ENCODE measurements at places on chromosomes 3 and 15.

GRCh38 chr3:178137831-178138230, 398.4 kb upstream of the KCNMB2 start:
- no peak for DNase-seq

DNA sequence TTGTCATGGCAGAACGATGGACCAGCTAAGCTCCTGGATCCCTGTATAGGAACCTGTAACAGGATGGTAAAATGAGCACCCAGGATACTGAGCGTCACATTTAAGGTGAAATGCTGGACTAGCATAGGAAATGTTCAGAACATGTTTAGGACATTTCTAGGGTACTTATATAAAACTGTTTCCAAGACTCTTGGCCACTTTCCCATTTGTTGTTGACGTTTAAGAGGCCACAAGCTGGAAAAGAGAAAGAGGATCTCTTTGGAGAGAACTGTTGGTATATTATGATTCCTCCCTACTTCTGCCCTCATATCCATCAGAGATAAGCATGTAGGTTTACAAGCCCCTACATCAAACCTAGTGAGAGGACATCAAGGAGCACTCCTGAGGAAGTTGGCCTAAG, 57.5 kb downstream of the SCN11A start:
- DNase-seq = no peak

GRCh38 chr3:176855901-176856486, 341.3 kb downstream of the TBL1XR1 start:
- no peak for DNase-seq

DNA sequence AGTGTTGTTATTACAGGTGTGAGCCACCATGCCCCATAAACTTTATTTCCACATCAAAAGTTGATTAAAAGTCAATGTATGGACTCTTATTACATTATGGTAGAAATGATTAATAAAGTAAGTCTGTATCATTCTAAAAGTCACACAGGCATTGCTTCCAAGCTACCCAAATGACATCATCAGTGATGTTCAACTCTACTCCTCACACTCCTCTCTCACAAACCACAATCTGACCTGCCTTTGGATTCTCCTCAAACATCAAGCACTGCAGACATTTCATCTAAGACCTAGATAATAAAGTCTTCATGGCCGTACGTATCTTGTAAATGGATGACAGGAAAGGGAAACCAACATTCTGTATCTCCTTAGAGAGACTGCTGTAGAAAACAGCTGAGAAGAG, 68.0 kb downstream of the SMARCC1 start:
- DNase-seq = no peak

DNA sequence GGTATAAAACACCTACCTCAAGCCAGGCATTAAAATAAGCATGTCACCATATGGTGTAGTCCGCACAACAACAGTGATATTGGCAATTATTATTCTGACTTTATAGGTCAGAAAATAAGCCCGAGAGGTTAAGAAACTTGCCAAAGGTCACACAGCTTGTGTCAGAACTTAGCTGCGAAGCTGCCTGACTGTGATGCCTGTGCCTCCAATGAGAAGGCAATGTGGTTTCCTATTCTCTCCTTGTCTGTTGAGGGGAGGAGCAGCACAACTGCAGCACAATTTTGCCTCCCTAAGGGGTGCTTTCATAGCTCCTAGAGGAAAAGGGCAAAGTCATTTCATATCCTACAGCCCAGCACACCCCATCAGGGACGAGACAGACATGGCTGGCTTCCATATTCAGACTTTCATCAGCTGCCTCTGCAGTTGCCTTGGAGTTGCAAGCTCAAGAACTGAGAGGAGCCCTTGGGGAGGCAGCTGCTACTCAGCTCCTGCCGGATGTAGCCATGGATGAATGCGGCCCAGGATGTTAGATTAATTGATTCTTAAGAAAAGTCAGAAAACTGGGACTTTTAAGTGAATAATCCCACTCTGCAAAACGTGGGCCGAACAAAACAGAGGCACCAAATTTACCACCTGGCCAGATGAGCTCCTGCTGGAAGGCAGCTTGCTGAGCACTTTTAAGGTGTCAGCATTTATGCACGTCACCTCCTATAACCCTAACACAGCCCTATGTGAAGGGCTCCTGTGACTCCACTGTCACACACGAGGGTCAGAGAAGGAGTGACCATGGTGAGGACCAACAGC, 38.5 kb downstream of the MYO5C start:
- no peak for DNase-seq

GRCh38 chr3:40186508-40186907, 123.0 kb upstream of the EIF1B start:
- no peak for DNase-seq

DNA sequence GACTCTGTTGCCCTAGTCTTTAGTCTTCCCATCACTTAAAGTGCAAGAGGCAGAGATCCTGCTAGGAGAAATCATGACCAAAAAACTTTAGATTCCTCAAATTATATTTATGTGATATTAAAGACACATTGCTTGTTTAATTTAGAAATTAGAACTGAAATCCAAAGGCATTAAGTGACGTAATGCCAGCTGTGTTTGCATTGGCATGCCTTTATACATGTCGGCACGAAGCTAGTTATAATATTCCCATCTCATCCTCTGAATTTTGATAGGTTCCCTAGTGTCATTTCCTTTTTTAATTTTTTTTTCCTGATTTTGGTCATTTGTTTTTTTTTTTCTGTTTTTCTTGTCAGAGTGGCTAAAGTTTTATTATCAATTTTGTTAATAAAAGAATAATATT, 203.5 kb upstream of the ZBTB20 start:
- no peak for DNase-seq

DNA sequence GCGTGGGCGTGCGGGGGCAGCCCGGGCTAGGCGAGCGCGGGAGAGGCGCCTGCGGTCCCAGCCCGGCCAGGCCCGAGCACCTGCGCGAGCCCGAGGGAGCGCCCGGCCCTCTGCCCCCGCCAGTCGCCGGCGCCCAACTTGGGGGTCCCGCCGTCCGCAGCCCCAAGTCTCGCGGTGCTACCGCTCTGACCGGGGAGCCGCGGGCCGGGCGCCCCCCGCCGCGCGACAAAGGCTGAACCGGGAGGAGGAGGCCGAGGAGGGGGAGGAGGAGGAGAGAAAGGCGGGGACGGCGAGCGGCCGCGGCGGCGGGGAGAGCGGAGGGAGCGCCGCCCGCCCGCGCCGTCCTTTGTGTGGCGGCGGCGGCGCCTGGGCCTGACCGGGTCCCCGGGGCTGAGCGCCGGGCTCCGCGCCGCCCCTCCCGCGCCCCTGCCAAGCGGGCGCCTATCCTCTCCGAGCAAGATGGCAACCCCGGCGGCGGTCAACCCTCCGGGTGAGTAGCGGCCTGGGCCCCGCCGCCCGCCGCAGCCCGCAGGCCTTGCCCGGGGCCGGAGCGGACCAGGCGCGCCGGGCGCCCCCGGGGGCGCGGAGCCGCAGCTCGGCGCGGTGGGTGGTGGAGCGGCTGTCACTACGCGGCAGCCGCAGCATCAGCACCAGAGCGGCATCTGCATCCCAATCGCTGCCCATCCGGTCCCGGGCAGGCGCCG, at the start of gene ARNT2:
TSS of gene ARNT2 (plus strand) at position 326 of the 704 bp plus-strand sequence. CDS start at position 460, 134 bp downstream.
- DNase-seq = peak; percentile 72

DNA sequence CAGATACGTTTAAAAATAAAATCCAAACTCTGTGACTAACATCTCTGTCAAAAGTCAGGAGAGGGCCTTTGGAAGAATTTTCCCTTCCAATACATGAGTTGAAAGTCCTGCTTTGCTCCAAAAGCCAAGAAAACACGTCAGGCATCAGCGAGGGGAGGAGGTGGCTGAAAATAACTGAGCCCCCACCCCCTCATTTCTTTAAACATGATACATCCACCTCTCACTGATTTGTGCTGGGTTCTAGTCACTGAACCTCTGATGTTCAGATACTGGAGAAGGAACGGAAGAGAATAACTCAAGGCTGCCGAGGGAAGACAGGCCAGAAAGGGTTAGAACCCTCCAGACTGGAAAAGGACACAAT, 9.4 kb upstream of the SEMA5B start:
- no peak for DNase-seq

DNA sequence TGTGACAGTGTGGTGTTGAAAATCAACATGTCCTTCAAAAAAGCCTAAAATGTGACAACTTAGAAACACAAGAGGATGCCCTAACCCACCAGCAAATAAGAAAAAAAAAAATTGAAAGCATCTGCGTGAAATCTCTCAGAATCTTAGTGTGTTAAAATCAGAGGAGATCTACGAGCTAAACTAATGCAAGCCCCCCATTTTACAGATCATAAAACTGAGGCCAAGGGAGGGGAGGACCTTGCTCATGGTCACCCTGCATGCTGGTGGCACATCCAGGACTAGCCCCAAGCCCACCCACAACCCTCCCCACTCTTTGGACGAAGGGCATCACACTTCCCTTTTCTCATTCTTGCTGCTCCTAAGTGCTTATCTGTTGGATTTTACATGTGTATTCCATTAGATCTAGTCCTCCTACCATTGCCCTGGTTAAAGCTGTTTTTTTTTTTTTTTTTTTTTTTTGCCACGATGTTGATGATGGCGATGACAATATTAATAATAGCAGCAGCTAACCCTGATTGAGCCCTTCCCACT, 29.1 kb upstream of the NOX5 start:
- DNase-seq = no peak

GRCh38 chr15:55334997-55335396, 16.0 kb downstream of the PIGB start:
- DNase-seq = no peak

GRCh38 chr15:35705030-35705883, 159.3 kb upstream of the DPH6 start:
- no peak for DNase-seq

- no peak for DNase-seq
Observed at GRCh38 chr15:30044377-30044776, 38.4 kb upstream of the GOLGA8J start.

GRCh38 chr3:143585720-143586456, 262.4 kb downstream of the SLC9A9 start:
- peak; percentile 52 for DNase-seq

DNA sequence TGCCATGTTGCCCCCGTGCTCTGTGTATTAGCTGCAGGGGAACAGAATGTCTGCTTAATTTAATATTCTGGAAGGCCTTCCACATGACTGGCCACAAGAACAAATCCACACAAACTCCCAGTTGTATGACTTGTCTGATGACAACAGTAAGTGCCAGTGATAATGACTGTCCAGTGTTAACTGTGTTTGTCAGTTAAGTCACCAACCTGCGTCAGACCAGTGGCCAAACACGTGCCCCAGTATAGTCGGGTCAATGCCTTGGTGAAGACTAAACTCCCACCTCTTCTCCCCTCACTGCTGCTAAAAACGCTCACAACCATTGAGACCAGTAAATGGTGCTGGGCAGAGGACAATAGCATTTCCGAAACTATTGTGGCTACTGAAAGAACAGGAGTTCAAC, 9.8 kb upstream of the ATP13A5 start:
- DNase-seq = no peak

DNA sequence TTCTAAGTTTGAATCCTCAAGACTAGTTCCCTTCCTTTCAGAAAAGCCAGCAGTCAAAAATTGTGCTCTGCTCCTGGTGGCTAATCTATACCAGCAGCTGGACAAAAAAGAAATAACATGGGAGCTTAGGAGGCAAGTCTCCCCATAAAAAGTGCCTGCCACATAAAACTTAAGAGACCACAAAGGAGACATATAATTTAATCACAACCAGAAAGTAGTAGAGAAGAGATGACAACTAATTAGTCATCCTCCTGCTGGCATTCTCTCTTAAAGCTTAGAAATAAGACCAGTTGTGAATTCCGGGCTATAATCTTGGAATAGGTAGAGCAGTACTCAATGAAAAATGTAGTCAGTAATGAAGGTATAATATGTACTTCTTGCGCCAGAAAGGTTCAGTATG, 20.2 kb upstream of the IMPG2 start:
- DNase-seq = no peak

DNA sequence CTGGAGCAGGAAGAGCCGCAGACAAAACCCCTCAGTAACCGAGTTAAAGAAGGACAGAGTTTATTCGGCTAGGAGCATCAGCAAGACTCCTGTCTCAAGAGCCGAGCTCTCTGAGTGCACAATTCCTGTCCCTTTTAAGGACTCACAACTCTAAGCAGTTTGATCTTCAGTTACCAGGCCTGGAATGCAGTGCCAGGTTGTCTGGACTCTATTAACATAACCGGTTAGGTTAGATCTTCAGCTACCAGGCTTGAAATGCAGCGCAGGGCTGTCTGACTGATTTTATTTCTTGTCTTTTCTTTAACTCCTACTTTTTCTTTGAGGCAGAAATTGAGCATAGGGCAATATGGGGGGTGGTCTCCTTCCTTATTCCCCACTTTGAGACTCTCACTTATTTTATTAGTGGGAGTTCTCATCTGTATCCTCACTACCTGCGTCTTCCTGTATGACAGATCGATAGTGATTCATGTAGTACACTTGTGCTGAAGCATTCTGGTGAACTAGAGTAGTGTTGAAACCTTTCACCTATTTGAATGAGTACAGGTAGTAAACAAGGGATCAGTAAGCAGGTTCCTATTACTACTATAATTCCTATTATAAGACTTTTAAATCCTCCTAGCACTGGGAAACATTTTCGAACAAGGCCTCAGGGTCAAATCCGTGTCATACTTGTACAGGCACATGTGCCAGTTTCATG, 325.0 kb downstream of the CGGBP1 start:
- no peak for DNase-seq

DNA sequence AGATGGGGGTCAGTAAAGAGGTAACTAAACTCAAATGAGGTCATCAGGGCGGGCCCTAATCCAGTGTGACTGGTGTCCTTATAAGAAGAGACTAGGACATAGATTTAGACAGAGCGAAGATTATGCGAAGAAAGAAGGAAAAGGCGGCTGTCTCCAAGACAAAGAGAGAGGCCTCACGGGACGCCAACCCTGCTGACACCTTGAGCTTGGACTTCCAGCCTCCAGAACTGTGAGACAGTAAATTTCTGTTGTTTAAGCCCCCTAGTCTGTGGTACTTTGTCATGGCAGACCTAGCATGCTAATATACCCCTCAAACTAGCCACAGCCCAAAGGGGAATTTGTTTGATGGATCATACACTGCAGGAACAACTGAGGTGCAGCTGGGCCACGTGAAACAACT, 183.0 kb downstream of the ABHD5 start:
- DNase-seq = no peak

GRCh38 chr15:90633360-90633759, 83.8 kb upstream of the BLM start:
- no peak for DNase-seq

- no peak for DNase-seq
Observed at GRCh38 chr3:183181606-183182005, 19.1 kb upstream of the LAMP3 start.

GRCh38 chr3:180180795-180181194, 144.1 kb upstream of the PEX5L start:
- no peak for DNase-seq

- DNase-seq = peak; percentile 7
Observed at GRCh38 chr3:136070953-136071949, 105.7 kb downstream of the PPP2R3A start.

DNA sequence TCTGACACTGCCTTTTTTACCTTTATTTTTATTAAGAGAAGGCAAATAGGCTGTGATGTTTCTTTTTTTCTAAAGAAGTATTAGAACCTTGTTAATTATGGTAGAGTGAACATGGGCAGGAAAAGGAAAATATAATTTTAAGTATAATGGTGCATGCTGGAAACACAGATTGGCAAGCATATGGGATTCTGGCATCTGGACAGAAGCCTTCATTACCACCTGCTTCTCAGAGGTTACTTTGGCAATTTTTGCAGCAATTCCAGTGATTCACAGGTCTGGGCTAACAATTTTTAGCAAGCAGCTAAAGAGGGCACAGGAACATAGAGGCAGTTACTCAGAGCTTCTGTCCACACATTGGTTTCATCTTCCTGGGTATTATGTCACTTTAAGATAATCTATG, 258.3 kb downstream of the DIPK2A start:
- DNase-seq = no peak
